ENCODE measurements at places on chromosomes 6 and 20.
A peak's percentile ranks its signal among the peaks of the same experiment; 100 is the strongest.

- no peaks in the 10 kb centered on the region for H3K4me1 ChIP-seq
- no peaks in the 10 kb centered on the region for H3K36me3 ChIP-seq
- no peak overlapping the region for H3K27ac ChIP-seq
- no peak for DNase-seq
Measured at GRCh38 chr6:105163183-105163582, 16.6 kb downstream of the POPDC3 start.

GRCh38 chr6:33040157-33040556 lies 30.8 kb upstream of the HLA-DOA start:
- peaks cover 4% of the 10 kb centered on the region for H3K4me1 ChIP-seq
- H3K27ac ChIP-seq = no peak overlapping the region
- H3K36me3 ChIP-seq = no peaks in the 10 kb centered on the region
- DNase-seq = no peak

DNA sequence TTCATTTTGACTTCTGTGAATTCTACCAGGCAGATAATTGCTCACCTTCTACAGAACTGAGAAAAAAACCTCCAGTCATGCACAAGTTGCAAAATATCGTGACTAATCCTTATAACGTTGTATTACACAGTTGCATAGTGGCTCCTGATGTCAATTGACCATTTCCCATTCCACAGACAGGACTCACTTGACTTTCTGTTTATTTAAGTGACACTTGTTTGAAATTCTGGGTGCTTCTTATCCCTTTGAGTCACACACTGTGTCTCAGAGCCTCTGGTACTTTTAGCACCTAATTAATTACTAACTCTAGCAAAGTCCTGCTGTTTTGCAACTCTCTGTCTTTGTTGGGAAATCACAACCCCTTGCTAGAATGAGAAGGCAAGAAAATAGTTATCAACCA lies 16.2 kb upstream of the RSPO3 start:
- no peak overlapping the region for H3K4me3 ChIP-seq
- H3K27me3 ChIP-seq = no peaks in the 10 kb centered on the region
- no peaks in the 10 kb centered on the region for H3K4me1 ChIP-seq
- no peak for DNase-seq
- H3K27ac ChIP-seq = no peak overlapping the region

DNA sequence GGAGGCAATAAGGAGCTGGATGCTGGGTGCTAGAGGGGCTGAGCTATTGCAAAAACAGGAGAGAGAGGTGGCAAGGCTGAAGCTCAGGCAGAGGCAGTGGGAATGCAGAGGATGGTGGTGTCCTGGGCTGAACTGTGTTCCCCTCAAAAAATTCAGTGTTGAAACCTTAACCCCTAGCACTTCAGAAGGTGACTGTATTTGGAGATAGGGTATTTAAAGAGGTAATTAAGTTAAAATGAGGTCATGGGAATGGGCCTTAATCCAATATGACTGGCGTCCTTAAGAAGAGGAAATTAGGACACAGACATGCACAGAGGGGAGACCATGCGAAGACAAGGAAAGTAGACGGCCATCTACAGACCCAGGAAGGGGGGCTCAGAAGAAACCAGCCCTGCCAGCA lies 11.5 kb upstream of the MMP9 start:
- H3K4me1 ChIP-seq = no peaks in the 10 kb centered on the region
- H3K27me3 ChIP-seq = no peaks in the 10 kb centered on the region
- H3K36me3 ChIP-seq = no peaks in the 10 kb centered on the region
- no peak overlapping the region for H3K27ac ChIP-seq
- no peak for DNase-seq

DNA sequence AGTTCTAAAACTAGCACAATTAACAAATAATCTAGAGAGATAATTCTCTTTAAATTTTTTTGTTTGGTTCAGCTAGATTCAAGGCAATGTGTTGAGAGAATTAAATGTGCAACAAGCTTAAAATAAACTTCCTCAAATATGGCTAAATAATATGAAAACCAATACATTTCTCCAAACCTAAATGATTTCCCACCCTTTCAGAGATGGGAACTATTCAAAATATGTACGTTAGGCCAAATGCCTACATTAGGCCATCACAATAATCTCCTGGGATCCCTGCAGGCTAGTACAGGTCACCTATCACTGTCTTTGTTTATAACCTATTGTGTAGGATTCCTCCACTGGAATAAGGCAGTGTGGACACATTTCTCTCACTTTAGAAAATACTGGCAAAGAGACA lies 1.7 kb downstream of the FAXC start:
- peaks cover 7% of the 10 kb centered on the region for H3K4me1 ChIP-seq
- no peak overlapping the region for H3K27ac ChIP-seq
- no peaks in the 10 kb centered on the region for H3K36me3 ChIP-seq
- DNase-seq = no peak
- H3K4me3 ChIP-seq = no peak overlapping the region
- H3K27me3 ChIP-seq = no peaks in the 10 kb centered on the region

DNA sequence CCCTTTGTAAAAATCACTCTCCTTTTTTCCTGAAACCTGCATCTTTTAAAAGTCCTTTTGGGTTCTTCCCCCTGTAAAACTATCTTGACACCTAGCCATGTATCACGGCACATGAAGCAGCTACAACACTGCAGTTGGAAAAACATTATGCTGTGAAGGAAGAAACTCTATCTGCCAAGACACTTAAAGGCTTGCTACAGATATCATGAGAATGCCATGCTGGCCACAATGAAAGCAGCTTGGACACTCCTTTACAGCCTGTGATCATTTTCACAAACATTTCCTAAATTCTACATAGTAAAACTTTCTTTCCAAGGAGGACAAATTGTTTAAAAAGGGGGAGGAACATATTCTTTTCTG lies 31.8 kb downstream of the CNKSR3 start:
- no peak overlapping the region for H3K27ac ChIP-seq
- no peaks in the 10 kb centered on the region for H3K27me3 ChIP-seq
- no peak overlapping the region for H3K4me3 ChIP-seq
- no peak for DNase-seq
- no peaks in the 10 kb centered on the region for H3K36me3 ChIP-seq
- H3K4me1 ChIP-seq = peaks cover 17% of the 10 kb centered on the region

GRCh38 chr6:119346450-119346849 lies 3.1 kb downstream of the MAN1A1 start:
- no peak for DNase-seq
- peaks cover 6% of the 10 kb centered on the region for H3K4me1 ChIP-seq
- no peaks in the 10 kb centered on the region for H3K27me3 ChIP-seq
- no peaks in the 10 kb centered on the region for H3K36me3 ChIP-seq
- H3K4me3 ChIP-seq = peak overlapping the region; percentile 89
- peak overlapping the region; percentile 97 for H3K27ac ChIP-seq

- no peaks in the 10 kb centered on the region for H3K36me3 ChIP-seq
- H3K4me1 ChIP-seq = no peaks in the 10 kb centered on the region
- H3K27me3 ChIP-seq = peaks cover 2% of the 10 kb centered on the region
Measured at GRCh38 chr6:153425536-153425935, 294.5 kb upstream of the RGS17 start.

DNA sequence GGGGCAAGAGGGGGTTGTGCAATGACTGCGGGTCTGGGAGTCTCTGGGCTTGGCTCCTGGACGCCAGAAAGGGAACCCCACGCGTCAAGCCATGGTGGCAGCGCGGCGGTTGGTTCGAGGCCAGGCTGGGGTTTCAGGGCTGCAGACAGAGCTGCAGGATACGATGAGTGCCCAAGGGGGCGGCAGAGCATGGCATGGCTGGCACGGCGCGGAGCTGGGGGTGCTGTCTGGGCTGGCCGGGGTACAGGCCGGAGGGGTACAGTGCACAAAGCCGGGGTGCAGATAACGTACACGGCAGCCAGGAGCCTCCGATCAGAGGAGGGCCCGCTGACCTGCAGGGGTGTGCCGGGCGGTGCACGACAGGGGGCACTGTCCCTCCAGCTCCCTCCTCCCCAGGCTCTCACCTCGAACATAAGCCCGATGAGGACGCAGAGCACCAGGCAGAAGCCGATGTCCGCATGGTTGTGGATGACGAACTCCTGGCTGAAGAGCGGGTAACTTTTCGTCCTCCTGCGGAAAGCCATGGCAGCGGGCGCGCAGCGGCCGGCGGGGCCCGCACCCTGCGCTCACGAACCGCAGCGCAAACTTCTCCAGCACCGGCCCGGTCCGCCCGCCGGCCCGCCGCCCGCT lies 353 bp downstream of the TRAM2 start:
- H3K36me3 ChIP-seq = no peaks in the 10 kb centered on the region
- H3K4me3 ChIP-seq = peak overlapping the region; percentile 87
- H3K27me3 ChIP-seq = no peaks in the 10 kb centered on the region
- H3K4me1 ChIP-seq = peaks cover 23% of the 10 kb centered on the region
- peak overlapping the region; percentile 88 for H3K27ac ChIP-seq

GRCh38 chr20:46646659-46647380 lies 4.4 kb downstream of the SLC13A3 start:
- no peak overlapping the region for H3K27ac ChIP-seq
- H3K4me3 ChIP-seq = no peak overlapping the region
- no peaks in the 10 kb centered on the region for H3K27me3 ChIP-seq
- no peak for DNase-seq
- H3K36me3 ChIP-seq = no peaks in the 10 kb centered on the region

DNA sequence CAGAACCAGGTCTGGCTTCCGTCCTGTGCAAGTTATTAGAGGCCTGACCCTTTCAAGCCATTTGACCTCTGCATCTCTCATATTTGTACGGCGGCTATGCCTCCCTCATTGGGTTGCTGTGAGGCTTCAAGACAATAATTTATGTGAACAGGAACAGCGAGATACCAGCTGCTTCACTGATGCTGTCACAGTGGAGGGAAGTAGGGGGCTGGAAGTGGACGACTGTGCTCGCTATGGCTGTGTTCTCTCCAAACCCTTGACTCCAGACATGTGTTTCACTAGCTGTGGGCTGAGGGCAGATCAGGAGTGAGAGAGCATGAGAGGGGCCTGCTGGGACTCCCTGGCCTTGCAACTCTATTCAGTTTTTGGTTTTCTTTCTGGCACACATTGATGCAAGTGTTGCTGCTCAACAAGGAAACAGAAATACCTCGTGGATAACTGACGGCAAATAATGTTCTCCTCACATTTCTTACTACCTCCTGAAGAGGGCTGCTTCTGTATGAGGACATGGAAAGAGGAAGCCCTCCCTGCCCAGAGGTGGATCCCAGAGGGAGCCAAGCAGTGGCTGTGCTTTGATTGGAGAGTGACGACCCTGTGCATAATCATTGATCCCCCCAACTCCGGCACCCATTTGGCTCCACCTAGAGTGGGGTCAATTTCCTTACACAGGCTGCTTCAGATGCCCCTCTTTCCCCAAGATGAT lies 34.7 kb upstream of the SCP2D1 start:
- no peaks in the 10 kb centered on the region for H3K4me1 ChIP-seq
- no peak for DNase-seq
- no peak overlapping the region for H3K4me3 ChIP-seq
- H3K27ac ChIP-seq = no peak overlapping the region

DNA sequence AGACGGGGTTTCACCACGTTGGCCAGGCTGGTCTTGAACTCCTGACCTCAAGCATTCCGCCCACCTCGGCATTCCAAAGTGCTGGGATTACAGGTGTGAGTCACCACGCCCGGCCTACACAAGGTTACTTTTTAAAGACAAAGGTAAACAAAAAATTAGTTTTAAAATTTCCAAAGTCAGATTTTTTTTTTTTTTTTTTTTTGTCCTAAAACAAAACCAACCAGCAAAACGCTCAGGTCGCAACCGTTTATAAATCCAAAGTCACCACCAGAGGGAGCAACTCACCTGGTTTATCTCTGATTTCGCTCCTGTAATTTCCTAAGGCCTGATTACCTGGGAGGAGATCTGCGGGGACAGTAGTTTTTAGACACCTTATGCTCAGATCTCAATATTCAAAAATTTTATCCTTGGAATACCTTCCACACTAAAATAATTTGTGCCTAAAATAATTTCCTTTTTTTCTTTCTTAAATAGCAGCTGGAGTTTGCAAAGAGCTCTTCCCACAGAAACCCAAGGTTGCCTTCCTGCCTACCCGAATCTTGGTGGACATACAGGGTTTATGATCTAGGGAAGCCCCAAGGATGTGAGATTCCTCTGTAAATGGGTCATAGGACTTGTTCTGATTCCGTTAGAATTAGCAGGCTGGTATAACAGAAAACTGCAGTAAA lies 19.8 kb upstream of the TREM1 start:
- DNase-seq = no peak
- H3K36me3 ChIP-seq = no peaks in the 10 kb centered on the region
- H3K27ac ChIP-seq = no peak overlapping the region
- no peaks in the 10 kb centered on the region for H3K27me3 ChIP-seq
- no peaks in the 10 kb centered on the region for H3K4me1 ChIP-seq

GRCh38 chr6:32047084-32047478 lies 8.9 kb downstream of the CYP21A2 start:
- no peak overlapping the region for H3K27ac ChIP-seq
- no peaks in the 10 kb centered on the region for H3K27me3 ChIP-seq
- no peak overlapping the region for H3K4me3 ChIP-seq
